Effector memory CD8-positive, alpha-beta T cell (primary cell): ENCODE measurements at places on chromosomes 12 and 14.
A peak's percentile ranks its signal among the peaks of the same experiment; 100 is the strongest.

- no peaks in the 10 kb centered on the region for H3K36me3 ChIP-seq
- no peak overlapping the region for H3K4me3 ChIP-seq
- no peaks in the 10 kb centered on the region for H3K27me3 ChIP-seq
- peak overlapping the region; percentile 17 for H3K27ac ChIP-seq
Observed at GRCh38 chr12:102735104-102735503, 181.9 kb downstream of the PAH start.

GRCh38 chr14:69696204-69696527 lies 70.8 kb upstream of the SRSF5 start:
- no peak for DNase-seq
- H3K4me1 ChIP-seq = peaks cover 81% of the 10 kb centered on the region
- H3K36me3 ChIP-seq = peaks cover 17% of the 10 kb centered on the region
- peak overlapping the region; percentile 9 for H3K4me3 ChIP-seq

GRCh38 chr14:78950649-78951048 lies 780.5 kb downstream of the NRXN3 start:
- no peak overlapping the region for H3K27ac ChIP-seq
- no peak overlapping the region for H3K4me3 ChIP-seq
- H3K4me1 ChIP-seq = no peaks in the 10 kb centered on the region
- H3K27me3 ChIP-seq = no peaks in the 10 kb centered on the region
- no peaks in the 10 kb centered on the region for H3K36me3 ChIP-seq

DNA sequence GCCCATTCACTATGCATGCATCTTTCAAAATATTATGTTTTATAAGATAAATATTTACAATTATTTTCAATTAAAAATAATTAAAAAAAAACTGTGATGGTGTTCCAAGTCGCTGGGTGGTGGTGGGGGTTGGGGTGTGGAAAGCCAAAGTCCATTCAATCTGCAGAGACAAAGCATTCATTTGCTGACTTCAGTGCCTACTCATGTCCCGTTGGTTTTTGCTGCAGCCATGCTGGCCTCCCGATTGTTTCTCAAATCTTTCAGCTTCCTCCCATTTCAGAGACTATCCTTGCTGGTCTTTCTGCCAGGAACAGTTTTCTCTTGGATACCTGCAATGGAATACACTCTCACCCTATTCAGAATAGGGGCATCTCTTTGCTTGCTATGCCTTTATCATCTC lies 331.5 kb upstream of the NOVA1 start:
- H3K27ac ChIP-seq = no peak overlapping the region
- no peaks in the 10 kb centered on the region for H3K27me3 ChIP-seq
- H3K36me3 ChIP-seq = peaks cover 3% of the 10 kb centered on the region
- H3K4me1 ChIP-seq = no peaks in the 10 kb centered on the region
- DNase-seq = no peak

DNA sequence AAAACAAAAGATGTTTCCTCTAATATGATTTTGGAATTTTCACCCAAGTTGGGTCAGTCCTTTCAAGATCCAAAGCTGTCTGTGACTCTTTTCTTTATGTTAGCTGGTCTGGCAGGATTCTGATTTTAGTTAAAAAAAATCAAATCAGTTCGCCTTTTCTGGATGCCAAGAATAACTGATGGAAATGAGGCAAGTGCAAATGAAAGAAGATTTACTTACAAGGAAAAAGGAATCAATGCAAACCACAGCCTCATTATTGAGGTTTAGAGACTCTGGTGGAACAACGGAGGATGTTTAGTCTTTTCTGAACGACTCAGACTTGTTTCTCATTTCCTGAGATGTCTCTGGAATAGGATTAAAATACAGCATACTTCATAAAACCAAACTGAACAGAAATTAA lies 117.0 kb upstream of the DYRK2 start:
- H3K4me3 ChIP-seq = no peak overlapping the region
- H3K4me1 ChIP-seq = peaks cover 1% of the 10 kb centered on the region
- DNase-seq = no peak
- H3K36me3 ChIP-seq = no peaks in the 10 kb centered on the region
- H3K27ac ChIP-seq = no peak overlapping the region
